Daoy (cell line): ENCODE measurements at places on chromosomes 11 and 22.
A peak's percentile ranks its signal among the peaks of the same experiment; 100 is the strongest.

DNA sequence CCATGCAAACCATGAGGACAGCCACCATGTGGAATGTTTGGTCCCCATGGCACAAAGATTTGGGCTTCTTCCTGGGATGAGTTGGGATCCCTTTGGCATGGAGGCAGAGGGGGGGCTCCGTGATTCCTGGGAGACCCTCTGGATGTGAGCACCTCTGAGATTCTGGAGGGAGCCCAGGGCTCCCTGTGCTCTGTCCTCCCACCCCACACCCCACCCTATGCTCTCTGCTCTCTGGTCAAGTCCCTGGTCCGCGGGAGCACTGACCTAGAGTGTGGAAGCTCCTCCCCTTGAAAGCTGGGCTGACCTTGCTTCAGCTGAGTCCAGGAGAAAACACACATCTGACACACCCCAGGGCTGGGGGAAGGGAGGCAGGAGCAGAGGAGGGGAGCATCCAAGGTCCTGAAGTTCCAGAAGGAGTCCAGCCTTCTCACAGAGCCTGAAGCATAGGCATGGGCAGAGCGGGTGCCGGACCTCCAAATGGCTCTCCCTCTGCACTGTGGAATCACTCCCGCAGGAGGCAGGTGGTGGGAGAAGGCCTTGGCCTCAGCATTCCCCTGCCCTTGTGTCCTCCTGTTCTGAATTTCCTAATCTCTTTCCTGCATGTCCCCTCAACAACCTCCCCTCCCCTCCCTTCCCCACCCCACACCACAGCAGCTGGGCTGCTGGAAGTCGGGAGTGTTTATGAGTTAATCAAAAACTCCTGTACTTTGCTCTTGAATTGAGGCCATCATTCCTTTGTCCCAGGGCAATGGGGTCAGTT, 25.7 kb upstream of the OAF start:
- no peak for DNase-seq

DNA sequence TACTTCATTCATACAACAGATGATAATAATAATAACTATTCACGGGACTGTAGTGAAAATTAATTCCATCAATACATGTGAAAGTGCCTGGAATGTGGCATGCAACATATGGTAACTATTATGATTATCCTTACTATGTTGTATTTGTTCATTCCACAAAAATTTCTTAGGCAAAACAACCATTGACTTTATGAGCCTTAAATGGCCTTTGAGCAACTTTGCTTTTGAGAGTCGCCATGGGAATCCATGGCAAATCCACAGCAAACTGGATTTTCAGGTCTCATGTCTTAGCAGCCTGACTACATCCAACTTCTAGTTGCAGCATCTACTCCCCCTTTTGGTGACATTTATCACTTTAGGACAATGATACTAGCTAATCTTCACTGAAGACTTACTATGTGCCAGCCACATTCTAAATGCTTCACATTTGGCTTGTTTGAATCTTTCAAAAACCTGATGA, 56.8 kb downstream of the SLC1A2 start:
- DNase-seq = no peak

GRCh38 chr11:23767576-23767975, 729.3 kb upstream of the LUZP2 start:
- no peak for DNase-seq

DNA sequence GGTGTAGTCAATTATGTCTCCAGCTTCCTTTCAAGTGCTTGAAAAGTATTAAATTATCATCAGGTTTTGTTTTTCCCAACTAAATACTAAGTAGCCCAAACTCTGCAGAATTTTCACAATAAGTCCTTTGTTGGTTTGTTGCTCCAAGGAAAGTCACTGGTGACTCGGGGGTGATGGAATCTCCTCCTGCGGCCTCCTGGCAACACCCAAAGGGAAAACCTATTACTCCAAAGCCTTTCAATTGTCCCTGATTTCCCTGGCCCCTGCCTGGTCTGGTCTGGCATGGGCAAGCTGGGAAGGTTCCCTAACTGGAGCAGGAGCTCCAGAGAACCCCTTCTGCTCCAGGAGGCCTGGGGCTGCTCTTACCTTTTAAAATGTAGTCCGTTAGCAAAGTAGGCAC, 47.9 kb downstream of the FEZ1 start:
- DNase-seq = peak; percentile 50

DNA sequence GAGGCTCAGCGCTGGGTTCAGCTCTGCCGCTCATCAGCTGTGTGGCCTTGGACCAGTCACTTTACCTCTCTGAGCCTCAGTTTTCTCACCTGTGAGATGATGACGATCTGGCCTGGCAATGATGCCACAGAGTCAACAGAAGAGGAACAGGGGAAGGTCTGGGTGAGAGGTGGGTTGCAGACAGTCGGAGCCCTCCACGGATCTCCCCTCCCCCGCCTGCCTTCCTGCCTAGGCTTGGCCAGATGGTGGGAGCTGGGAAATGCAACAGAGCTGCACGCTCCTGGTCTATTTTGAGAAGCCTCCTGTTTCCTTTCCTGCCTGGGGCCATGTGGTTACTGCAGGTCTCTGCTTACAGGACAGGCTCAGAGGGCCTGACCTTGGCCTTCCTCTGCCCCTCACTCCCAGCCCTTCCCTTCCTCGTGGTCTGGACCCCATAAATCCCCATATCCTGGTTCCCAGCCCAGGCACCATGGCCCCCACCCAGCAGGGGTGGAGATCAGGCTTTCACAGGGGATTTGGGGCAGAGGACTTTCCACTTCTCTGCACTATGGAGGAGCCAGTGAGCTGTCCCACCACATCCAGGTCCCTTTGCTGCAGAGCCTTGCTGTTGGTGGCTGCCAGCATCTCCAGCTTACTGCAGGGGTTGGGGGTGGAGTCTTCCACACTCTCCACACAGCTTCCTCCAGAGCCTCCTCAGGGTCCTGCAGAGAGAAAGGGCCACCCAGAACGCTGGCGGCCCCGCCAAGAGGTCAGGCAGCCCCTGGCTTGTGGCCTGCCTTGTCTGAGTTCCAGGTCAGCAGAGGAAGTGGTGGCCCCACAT, 46.9 kb downstream of the C11orf96 start:
- DNase-seq = peak; percentile 11

DNA sequence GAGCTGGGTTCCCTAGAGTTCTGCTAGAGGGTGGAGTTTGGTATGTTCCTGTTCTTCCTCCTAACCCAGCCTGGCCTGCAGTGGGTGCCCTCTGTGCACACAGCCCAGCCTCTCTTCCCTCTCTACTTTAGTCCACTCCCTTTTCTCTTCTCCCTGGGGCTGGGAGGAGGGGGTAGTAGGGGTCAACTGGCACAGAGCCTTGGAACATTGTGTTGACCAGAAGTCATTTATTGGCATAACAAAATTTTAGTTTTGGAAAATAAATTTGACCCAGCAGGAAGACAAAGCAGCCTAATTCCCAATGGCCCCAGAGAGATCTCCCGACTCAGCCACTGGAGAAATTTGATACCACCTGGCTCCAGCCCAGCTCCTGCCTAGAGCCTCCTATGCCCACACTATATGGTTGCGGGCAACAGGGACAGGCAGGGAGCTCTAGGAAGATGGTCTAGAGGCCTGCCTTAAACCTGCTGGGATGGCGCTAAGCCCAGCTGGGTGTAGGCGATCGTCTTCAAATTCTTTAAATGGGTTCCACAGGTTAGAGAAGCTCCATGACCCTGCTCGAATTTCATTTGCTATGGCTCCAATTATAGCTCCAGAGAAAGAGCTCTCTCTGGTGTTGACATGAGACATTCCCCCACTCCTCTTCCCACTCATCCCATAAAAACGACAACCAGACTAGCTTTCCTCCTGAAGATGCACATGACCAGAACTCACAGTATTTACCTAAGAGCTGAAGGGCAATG, 9.9 kb downstream of the PCSK7 start:
- DNase-seq = peak; percentile 69

DNA sequence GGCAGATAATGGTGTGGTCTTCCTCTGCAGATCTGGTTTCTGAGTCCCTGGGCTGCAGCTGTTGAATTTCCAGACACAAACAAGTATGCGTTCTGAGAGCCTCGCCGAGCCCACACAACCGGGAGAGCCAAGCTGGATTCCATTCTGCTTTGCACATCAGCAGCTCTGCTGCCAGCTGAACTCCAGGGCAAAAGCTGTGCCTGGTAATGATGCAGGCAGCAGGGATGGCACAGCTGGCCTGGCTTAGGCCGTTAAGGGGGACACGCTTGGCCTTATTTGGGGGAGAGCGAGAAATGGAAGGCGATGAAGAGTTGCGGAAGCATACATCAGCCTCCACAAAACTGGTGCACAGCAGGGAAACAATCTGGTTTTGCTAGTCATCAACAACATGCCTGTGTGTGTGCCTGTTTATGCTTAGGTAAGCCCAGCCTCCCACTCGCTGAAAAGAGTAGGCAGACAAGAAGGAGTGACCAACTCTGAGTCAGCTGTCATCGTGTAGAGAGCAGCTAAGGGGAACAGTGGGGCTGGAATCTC, 25.1 kb downstream of the ADAMTS8 start:
- peak; percentile 86 for DNase-seq

DNA sequence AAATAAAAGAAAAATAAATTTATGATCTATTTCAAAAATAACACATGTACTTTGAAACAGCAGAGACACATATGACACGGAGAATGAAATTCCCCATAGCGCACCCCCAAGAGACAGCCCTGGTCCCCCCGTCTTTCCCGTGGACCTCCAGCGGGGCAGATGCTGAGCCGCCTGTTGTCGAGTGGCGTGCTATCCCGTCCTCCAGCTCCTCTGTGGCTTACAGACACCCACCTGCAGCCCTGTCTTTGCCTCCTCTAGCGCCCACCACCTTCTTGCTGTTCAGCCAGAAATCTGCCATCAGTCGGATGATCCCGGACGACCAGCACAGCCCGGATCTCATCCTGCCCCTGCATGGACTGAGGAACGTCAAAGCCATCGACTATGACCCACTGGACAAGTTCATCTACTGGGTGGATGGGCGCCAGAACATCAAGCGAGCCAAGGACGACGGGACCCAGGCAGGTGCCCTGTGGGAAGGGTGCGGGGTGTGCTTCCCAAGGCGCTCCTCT, 44.4 kb upstream of the PPP6R3 start:
- DNase-seq = no peak

DNA sequence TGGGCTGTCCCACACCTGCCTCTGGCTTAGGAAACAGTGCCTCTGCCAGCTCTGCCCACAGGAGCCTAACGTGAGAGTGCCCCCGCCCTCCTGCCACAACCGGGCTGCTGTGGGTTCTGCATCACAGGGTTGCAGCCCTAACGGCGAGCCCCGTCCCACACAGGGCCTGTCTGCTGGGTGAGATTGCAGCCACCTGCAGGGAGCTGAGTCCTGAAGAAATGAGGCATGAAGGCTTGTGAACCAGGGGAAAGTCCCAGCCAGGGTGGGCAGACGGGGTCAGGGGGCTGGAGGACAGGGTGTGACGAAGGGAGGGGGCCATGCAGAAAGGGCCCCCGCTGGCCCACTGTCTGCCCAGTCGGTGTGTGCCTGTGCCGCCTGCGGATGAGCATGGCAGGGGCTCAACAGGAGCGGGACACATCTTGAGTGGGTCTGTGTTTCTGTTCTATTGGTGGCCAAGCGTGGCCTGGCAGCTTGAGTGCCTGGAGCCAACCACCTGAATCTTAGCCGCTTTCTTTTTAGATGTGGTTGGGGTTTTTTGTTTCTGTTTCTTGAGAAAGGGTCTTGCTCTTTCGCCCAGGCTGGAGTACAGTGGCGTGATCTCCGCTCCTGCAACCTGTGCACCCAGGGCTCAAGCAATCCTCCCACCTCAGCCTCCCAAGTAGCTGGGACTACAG, 38.9 kb downstream of the CTTN start:
- DNase-seq = no peak

GRCh38 chr11:8036002-8036802, 44.8 kb upstream of the TUB start:
- DNase-seq = no peak

DNA sequence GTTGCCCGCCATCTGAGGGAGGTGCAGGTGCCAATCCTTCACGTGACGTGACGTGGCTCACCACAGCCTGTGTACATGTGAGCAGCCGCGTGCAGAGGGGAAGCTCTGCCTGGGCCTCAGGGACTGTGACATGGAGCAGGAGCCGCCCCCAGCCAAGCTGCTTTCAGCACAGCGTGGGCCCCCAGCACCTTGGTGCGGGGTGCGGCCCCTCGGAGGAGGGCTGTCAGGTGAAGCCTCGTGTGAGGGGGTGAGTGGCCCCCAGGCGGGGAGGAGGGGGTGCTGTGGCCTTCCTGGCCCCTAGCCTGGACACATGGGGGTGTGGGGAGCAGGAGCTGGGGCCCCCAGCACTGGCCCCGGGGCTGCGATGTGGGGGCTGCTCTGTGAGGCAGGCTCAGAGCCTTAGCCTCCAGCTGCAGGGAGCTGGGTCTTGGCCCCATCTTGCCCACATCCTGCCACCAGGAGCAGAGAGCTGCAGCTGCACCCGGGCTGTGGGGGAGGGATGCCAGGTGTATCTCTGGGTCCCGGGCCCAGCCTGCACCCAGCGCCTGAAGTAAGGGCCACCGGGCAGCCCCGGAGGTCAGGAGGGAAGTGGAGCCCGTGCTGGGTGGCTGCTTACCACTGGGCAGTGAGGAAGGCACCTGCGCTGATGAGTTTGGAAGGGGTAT, at the start of gene ADORA2A:
TSS of gene ADORA2A (plus strand) at position 100 of the 665 bp plus-strand sequence. CDS start 5,806 bp downstream, outside the sequence.
- DNase-seq = no peak

- DNase-seq = no peak
These were observed 8.2 kb downstream of the PACSIN2 start for GRCh38 chr22:43006753-43007152.

DNA sequence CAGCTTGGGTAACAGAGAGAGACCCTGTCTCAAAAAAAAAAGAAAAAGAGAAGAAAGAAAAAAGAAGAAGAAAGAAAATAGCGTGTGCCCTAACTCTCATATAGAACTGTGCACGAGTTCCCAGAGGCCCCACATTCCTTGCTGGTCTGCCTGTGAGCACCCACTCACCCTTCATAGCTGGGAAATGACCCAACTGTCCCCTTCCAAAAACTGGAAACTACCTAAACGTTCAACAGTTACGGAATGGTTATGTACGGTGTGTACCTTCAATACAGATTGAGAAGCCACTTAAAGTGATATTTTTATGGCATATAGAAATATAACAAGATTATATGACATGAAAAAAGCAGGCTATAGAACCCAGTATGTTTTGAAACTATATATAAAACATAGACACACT, 82.0 kb downstream of the PARVA start:
- DNase-seq = no peak

DNA sequence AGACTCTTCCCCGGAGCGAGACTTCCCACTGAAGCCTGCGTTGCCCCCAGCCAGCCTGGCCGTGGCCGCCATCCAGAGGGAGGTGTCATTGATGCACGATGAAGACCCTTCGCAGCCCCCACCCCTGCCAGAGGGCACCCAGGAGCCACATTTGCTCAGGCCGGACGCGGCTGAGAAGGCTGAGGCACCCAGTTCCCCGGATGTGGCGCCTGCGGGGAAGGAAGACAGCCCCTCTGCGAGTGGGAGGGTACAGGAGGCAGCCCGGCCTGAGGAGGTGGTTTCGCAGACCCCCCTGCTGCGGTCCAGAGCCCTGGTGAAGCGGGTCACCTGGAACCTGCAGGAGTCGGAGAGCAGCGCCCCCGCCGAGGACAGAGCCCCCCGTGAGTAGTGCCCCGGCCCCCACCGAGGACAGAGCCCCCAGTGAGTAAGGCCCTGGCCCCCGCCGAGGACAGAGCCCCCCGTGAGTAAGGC, 6.4 kb downstream of the IRF7 start:
- DNase-seq = no peak
